ENCODE measurements at places on chromosomes 16 and 17.

DNA sequence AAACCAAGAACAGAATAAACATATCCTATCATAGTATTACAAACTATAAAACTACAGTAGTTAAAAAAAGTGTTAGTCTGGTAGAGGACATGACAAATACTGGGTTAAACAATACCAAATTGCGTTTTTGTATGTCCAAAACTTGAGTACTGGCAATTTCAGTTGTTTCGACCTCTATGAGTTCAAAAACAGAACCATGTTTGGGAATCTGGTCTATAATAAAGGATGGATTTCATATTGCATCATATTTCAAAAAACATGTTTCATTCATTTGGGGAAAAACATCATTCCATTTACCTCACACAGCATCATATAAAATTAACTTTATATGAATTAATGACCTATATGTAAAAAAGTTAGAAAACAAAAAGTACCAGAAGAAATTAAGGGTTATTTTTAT lies 81.8 kb downstream of the TRIM37 start:
- no peak for DNase-seq

DNA sequence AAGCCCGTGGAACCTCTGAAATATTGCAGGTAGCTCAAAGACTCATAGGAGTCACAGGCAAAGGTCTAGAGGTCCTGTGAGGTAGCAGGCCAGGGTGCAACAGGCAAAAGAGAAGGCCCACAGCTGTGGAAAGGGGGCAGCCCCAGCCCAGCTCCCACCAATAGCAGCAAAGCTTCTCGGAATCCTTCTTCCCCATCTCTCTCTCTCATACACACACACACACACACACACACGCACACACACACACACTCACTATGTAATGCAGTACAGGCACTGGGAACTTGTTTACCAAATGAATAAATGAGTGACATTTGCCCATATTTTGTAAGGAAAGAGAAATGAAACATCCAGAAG lies 16.8 kb upstream of the SUPT4H1 start:
- no peak for DNase-seq

DNA sequence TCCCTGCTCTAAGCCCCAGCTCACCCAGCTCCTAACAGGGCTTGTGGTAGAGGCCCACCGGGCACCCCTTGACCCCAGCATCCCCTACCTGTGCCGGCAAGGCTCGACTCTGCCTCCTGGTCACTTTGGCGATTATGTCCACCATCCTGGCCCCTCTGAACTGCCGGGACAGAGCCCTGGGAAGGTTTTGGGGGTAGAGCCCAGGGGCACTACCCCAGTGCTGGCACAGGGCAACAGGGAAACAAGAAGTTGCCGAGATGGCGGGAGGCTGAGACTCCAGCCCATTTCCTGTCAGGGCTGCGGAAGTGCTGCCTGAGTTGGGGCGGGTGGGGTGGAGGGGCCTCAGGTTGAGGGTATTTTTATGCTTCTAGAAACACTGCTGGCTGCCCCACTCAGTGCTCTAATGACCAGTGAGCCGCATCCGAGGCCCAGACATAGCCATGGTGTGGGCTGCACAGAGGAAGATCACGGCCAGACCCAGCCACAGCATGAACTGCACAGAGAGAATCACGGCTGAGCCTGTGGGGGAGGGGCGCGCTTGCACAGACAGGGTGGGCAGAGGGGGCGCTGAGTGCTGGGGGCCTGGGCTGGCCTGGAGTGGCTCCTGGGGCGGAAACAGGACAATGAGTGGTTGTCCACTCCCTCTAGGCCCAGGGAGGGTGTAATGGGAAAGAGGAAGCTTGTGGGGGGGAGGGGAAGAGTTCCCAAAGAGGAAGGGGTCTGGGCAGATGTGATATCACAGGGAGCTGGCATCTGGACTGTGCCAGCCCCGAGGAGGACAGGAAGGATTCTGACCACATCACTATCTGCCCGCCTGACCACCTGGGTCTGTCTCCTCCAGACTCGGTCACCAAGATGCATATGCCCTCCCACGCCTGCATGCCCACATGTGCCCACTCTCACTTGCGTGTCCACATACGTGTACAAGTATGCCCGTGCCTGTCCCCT lies 22.3 kb downstream of the ARHGAP27 start:
- DNase-seq, result peak; percentile 27

DNA sequence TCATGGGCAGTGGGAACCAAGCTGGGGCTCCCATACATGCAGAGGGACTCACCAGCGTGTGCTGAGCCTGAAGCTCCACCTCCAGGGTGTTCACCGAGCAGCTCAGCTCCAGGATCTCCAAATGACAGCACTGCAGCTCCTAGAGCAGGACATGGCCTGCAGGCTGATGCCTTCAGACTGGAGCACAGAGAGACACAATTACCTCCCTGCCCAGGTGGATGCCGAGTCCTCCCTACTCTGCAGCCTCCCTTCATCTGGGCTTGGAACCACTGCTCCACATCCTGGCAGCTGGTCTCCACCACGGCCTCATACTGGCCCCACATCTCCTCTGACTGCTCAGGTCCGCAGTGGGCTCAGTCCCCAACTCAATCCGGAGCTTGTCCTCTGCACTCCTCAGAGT lies 8.2 kb upstream of the KRT38 start:
- DNase-seq, result no peak

GRCh38 chr17:20315821-20316220 lies 151.5 kb downstream of the LGALS9B start:
- no peak for DNase-seq

- DNase-seq, result no peak
Observed at GRCh38 chr16:56709443-56710040, 20.4 kb upstream of the NUP93 start.

DNA sequence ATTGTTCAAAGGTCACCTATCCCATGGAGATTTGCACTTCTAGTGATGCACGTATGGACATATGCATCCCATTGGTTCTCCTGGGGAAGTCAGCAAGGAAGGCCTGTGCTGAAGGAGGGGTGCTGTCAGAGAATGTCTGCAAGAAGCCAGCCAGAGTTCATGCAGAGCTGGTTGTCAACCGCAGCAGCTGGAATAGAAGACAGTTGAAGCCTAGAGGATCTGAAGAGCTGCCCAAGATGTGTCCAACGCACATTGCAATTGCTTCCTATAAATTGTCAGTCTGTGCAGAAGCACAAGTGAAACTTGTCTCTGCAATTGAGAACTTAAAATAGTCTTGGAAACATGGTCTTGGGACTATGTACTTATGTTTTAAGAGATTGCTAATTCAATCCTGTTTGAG lies 82.1 kb upstream of the CNTNAP4 start:
- no peak for DNase-seq

GRCh38 chr16:13439766-13440165 lies 480.2 kb upstream of the ERCC4 start:
- DNase-seq, result no peak

- DNase-seq, result no peak
Observed at GRCh38 chr16:26281381-26282110, 589.8 kb downstream of the HS3ST4 start.

All from bone marrow (tissue), 2 donors.